Activated effector memory CD4-positive, alpha-beta T cell treated with Interleukin-2 at 50 U/mL for 16 hours (primary cell): ENCODE measurements at places on chromosomes 7 and 10.

DNA sequence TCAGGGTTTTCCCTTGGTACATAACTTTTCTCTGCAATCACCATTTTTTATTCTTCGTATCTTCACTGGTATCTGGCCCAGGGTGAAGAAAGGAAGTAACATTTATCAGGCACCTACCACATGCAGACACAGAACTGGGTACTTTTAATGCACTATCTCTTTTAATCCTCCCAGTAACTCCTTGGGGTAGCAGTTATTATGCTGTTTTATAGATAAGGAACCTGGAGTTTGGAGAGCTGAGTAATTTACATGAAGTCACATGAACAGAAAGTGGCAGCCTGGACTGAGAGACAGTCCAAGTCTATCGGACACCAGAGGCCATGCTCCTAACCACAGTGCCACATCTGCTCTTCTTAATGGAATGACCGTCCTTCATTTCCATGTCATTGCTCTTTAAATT is 117.1 kb upstream of the PODXL start:
- DNase-seq = no peak

DNA sequence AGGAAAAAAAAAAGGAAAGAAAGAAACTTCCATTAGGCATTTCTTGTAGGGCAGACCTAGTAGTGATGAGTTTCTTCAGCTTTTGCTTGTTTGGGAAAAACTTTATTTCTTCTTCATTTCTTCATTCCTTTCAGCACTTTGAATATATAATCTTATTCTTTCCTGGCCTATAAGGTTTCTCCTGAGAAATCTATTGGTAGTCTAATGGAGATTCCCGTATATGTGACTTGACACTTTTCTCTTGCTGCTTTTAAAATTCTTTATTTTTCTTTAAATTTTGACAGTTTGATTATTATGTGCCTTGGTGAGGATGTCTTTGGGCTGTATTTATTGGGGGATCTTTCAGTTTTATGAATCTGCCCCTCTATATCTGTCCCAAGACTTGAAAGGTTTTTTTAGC is 3.9 kb upstream of the BTAF1 start:
- DNase-seq = no peak

DNA sequence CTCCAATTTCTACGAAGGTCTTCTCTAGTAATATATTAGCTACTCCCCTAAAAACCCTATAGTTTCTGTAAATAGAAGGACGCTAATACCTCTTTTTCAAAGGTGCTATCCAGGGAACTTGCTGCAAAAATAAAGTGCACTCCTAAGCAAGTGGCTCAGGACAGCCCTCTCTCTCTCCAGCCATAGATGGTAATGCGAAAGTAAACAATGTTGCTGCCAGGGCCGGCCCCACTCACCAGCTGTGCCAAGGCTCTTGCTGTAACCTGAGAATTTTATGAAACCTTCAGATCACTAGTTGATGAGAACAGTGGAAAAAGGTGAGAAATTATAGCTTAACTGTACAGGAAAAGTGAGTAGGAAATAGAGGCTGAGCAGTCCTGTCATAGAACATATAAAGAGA is 10.9 kb upstream of the TAS2R39 start:
- DNase-seq = no peak

GRCh38 chr7:44634839-44635591 is 28.6 kb downstream of the OGDH start:
- DNase-seq = no peak
